ENCODE measurements at places on chromosomes 13 and 19. TPM values are rescaled to one million over a fixed set of nuclear protein-coding genes. Genes with fewer than 3 reads are reported as not detected.
A peak's percentile ranks its signal among the peaks of the same experiment; 100 is the strongest.

DNA sequence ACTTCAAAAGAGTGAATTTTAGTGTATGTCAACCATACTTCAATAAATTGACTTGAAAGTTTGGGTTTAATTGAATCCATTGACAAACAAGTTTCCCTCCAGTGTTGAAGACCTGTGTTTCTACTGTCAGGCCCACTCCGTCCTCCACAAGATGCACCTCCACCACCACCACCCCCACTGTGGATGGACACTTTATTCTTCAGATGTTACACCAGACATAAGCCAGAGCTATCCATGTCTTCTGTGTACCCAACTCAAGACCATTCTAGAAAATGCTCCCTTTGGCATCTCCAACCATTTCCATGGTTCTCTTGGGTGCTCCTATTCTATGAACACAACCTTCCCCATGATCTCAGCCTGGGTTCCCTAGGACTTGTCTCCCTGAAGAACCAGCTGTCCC, 207.0 kb downstream of the COL4A1 start:
- DNase-seq = no peak

DNA sequence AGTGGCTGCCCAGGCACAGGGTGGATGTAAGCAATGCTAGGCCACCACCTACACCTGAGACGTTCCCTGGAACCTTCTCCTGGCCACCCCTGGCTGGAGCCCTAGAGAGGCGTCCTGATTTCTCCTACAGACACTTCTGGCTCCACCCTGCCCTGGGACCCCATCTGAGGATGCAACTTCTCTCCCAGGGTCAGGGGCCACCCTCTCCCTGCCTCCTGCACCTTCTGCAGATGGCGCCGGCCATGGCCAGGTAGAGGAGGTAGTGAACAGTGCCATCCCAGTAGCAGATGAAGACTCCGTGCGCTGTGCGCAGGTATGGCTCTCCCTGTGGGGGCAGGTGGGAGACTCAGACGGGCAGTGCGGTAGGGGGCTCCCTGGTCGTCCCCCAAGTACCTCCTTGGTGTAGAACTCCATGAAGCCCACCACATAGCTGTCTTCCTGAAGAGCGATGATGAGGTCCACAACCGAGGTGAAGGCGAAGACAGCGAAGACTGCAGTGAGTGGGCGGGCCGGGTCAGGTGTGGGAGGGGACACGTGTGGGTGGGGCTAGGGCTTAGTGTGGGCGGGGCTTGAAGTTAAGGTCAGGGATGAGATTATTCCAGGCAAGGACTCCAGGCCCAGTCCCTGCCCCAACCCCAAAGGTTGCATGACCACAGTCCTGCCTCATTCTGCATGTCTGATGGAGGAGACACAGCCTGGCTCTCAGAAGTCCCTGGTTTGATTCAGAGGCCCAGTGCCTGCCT, 3.0 kb downstream of the TM6SF2 start:
- DNase-seq = no peak

DNA sequence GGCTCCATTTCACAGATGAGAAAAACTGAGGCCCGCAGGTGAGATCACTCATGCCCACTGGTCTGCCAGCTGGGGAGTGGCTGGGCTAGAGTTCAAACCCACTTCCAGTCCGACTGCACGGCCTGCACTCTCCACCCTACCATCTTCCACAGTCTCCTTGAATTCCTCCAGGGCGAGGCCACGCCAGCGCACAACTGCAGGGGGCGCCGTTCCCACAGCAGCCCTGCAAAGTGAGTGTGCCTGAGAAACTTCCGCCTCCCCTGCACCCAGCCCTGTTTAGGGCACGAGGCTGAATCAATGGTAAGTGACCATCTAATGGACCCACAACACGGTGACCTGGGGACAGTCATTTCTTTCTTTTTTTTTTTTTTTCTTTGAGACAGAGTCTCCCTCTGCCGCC, 829 bp upstream of the ATCAY start:
- DNase-seq = no peak

GRCh38 chr13:81916461-81916860, 1575.5 kb upstream of the SPRY2 start:
- no peak for DNase-seq

GRCh38 chr19:11023016-11023415, 62.2 kb downstream of the SMARCA4 start:
- DNase-seq = no peak

- no peak for DNase-seq
Measured at GRCh38 chr19:3263866-3264265, 39.4 kb downstream of the CELF5 start.

GRCh38 chr13:84500016-84500415, 617.7 kb upstream of the SLITRK1 start:
- DNase-seq = no peak

DNA sequence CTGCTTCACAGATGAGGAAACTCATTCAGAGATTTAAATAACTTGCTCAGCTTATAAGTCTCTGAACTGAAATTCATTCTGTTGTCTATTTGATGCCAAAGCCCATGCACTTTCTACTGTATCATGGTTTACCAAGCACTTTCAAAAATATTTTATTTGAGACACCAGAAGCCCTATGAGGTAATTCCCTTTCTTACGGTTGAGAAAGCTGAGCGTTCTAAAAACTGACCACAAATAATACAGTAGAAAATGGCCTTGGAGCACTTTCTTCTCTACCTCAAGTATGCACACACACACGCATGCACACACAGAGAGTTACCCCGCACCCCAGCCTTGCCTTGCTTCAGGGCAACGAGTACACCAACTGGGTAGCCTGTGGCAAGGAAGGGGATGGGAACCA, 228.5 kb downstream of the RFC3 start:
- DNase-seq = no peak

DNA sequence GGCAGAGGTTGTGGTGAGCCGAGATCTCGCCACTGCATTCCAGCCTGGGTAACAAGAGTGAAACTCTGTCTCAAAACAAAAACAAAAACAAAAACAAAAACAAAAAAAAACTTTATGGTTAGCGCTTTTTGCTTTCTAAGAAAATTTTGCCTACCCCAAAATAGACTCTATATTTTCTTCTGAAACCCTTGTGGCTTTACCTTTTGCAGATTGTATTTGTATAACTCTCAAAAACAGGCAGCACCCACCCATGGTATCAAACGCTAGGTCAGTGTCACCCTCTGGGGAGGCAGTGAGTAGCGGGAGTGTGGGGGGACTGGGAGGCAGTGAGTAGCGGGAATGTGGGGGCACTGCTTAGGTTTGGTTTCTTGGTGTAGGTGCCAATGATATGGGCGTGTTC, 7.5 kb upstream of the SLC39A3 start:
- DNase-seq = no peak

GRCh38 chr19:41442473-41443355, at the start of gene ERICH4:
ERICH4 (plus strand) TSS chr19:41443156; CDS start chr19:41443170, 14 bp downstream.
- no peak for DNase-seq

- no peak for DNase-seq
Measured at GRCh38 chr19:5214902-5215301, 125.7 kb downstream of the PTPRS start.

DNA sequence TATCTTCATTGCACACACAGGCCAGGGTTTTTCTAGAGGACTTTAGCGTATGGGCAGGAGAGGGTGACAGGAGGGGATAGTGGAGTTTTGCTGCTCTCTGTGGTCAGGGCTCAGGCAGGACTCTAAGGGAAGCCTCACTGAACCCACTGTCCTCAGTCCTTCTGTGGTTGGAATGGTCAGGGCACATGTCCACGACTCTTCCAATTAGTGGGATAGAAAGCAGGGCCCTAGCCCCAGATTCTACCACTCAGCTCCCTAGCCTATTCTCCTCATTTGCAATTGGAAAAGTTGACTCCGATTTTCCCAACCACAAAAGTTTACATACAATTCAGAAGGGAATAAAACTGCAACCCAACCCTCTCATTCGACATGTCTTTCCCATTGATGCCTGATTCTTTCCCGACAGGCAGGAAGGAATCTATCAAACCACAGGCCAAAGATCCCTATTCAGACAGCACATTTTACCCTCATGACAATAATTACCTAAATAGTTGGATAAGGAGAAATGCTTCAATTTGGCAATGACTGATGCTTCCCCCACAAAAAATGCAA, 38.2 kb downstream of the TGDS start:
- no peak for DNase-seq

DNA sequence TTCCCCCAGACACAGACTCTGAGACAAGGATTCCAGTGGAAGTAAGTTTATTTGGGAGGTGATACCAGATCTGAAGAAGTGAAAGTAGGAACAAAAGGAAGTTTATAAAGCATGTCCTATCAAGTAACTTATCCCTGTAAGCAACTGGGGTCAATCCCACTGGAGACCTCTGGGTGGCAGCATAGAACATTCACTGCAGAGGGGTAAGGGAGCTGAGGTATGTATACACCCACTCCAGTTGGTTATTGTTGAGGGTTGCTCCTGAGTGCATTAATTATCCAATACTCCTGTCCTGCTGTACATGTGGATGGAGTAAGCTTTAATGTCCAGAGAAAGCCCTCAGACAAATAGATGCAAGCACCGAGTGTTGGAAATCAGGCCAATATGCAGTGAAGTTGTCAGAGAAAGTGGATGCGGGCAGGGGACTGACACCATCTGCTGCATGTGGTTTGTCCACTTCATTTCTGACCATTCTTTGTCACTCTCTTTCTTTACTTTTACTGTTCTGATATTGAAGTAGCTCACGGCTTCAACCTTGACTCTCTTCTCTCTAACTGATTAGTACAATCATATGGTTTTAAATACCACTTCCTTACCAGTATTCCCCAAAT, 46.7 kb downstream of the NOTCH3 start:
- peak; percentile 17 for DNase-seq

GRCh38 chr13:107734891-107735625, 480.3 kb downstream of the LIG4 start:
- DNase-seq = no peak

- no peak for DNase-seq
Measured at GRCh38 chr19:2126879-2127518, 24.4 kb downstream of the AP3D1 start.

- DNase-seq = peak; percentile 90
Measured at GRCh38 chr19:3606690-3607289, at the start of gene TBXA2R. TBXA2R (minus strand) TSS chr19:3606875; CDS start chr19:3600634, 6,241 bp downstream.

GRCh38 chr13:83831796-83832195, 50.5 kb downstream of the SLITRK1 start:
- no peak for DNase-seq

DNA sequence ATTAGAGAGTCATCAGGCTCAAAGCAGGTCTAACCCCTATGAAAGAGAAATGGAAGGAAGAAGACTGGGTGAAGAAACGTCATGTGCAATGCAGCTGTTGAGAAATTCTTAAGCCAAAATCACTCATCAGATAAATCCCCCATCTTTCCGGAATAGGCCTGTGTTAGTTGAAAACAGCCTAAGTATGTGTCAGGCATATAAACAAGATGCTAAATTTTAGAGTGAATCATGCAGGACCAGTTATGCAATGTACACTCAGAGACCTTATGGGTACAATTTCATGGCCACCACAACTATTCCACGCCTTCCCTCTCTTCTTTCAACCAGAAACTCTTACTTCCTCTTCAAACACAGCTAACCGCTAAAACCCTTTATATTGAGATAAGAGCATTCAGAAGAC, 717.7 kb upstream of the ATXN8OS start:
- DNase-seq = no peak

DNA sequence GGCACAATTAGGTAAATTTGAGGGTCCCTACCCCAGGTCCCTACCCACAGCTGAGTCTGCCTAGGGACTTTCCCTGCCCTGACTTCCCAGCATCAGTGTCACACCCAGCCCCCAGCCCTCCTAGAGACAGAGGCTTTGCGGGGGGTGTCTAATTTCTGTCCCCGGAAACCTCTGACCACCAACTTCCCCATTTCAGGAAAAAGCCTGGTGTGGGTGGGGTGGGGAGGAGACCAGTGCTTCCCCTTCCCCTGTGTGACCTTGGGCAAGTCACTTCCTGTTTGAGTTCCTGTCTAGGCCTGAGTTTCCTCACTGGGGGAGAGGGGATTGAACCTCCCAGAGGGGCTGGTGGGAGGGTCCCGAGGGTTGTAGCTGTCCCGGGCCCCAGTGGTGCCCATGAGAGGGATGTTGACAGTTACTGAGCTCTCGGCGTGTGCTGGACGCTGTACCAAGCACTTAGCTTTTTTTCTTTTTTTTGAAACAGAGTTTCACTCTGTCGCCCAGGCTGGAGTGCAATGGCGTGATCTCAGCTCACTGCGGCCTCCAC, 7.9 kb downstream of the VASP start:
- no peak for DNase-seq

Gene KLK4
- total RNA-seq = not detected

Gene RASIP1
- total RNA-seq = 11.4 TPM

Gene RNF17
- 1.4 TPM for total RNA-seq

Gene SLC7A9
- 0.36 TPM for total RNA-seq

Gene PSG3
- total RNA-seq = not detected

Gene CACNG8
- not detected for total RNA-seq

All from sigmoid colon (tissue), 7 donors.